ENCODE measurements at places on chromosomes 11 and 22.

DNA sequence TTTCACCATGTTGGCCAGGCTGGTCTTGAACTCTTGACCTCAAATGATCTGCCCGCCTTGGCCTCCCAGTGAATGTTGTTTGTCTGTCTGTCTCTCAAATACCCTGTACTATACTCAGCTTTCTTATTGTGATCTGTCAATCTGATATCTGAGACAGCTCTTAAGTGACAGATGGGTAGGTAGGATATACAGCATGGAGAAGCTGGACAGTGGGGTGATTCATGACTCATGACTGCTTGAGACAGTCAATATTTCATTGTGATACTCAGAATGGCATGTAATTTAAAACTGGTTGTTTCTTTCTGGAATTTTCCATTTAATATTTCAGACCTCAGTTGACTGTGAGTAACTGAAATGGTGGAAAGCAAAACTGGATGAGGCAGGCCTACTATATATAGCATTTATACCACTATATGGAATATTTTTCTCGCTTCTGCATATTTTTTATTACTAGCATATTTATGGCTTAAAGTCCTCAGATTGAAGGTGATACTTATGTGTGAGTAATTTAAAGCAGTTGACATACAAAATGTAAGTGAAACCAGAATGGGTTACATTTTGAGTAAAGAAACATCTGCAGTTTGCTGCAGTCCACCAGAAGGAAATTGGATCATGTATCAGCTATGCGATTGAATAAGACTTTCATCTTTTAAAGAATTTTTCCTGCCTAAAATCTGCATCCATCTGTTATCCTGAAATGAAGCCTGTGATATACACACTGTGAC is 22.3 kb downstream of the ARHGAP42 start:
- DNase-seq: no peak

DNA sequence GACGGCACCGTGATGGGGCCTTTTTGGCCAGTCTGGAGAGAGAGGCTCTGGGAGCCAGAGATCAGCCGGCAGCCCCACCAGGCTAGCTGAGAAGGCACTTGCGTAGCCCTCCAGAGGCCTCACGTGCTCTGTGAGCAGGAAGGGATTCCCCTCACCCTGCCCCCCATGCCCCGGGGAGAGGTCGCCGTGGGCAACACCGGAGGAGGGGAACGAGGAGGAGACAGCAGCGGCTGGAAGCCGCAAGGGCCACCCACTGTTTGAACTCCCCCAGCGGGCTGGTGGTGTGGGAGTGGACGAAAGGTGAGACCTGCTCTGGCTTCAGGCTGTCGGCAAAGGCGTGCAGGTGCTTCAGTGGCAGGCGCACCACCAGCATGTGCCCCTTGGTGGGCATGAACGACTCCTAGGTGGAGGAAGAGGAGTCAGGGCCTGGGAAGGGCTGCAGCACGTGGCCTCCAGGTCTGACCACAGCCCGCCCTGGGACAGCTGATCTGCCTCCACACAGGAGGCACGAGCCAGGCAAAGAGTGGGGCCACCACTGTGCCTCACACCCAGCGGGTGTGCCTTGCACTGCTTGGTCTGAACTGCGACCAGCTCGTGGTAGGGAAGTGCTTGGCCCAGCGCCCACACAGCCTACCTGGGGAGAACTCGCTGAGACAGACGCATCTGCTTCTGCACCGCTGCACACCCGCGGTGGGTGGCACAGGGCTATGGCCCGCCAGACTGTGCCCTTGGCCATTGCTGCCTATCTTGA is 99.9 kb downstream of the MED15 start:
- no peak for DNase-seq

- DNase-seq: no peak
These were observed 11.2 kb upstream of the NAV2 start for GRCh38 chr11:19701421-19701820.

DNA sequence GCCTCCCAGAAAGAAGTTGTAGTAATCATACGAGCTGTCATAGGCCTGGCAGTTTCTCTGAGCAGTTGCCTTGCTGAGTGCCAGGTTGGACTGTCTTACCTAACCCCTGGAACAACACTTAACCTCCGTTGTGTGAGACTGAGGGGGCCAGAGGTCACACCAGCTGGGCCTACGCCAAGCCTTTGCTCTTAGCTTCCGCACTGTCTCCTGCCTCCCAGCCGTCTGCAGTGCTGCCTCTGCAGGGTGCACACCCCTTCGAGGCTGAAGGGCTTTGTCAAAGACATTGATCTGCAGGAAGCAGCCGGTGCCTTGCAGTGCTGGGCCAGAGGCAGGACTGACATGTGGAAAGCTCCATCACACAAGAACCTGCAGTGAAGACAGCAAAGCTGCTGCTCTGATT is 16.7 kb downstream of the TAB1 start:
- DNase-seq: no peak

- no peak for DNase-seq
These were observed 94.6 kb upstream of the CD82 start for GRCh38 chr11:44470854-44471253.

GRCh38 chr22:24125941-24126340 is 55.3 kb upstream of the SUSD2 start:
- DNase-seq: no peak

DNA sequence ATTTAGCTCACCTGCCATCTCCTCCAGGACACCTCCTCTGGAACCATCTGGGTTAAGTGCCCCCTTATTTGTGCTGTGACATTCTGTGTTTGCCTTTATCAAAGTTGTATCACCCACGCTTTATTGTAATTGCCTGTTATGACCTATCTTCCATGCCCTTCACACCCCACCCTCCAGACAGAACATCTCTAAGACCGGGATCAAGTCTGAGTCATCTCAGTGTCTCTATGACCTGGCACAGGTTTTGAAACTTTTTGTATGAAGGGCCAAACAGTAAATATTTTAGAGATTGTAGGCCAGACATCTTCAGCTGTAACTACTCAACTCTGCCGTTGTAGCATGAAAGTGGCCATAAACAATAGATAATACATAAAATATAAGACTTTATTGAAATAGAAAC is 161.8 kb downstream of the SPON1 start:
- no peak for DNase-seq

DNA sequence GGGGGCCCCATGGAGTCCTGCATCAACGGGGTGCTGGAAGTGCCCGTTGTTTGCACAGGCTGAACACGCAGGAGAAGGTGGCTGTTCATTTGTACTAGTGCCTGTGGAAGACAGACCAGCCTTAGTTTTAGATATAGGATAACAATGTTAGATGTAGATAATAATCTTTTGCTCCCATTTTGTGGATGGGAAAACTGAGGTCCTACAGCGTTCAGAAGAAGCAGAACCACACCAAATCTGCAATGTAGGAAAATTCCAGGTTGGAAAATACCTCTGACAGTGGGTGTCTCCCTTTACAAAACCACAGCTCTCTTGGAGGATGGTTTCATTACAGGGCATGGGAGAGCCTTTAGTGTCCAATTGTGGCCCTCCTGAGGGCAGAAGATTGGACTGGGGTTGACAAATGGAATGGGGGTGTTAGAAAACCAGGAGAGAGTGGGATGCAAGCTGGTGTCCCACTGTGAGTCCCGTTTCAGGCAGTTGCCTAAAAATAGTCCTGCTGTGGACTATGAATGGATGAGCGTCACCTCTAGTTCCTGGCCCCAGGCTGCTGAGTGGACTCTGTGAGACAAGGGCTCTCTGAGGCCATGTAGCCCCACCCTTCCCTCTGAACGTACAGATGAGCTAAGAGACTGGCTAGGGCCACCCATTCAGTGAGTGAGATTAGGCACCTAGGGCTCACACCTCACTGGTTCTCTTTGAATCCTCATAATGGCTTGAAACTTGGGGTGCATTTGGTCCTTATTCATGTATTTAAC is 508.8 kb downstream of the MN1 start:
- no peak for DNase-seq

- no peak for DNase-seq
These were observed 14.4 kb upstream of the CDC42EP1 start for GRCh38 chr22:37545703-37546436.

- DNase-seq: no peak
These were observed 26.2 kb downstream of the DNHD1 start for GRCh38 chr11:6523253-6523652.

- no peak for DNase-seq
These were observed 20.9 kb downstream of the CHEK1 start for GRCh38 chr11:125645871-125646270.

DNA sequence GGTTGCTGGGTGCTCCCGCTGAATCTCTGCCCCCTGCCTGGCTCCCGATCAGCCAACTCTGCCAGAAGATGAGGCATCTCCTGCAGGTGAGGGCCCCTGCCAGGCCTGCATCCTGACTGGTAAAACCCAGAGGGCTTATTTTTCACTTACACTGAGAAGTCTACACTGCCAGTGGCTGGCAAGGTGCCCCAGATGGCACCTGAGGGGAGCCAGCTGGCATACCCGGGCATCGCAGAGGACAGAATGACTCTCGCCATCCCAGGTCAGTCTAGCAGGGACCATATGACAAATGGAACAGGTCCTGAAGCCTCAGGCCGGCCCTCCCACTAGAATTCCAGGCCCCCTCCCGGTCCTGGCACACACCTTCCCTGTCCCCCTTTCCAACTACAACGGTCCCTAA is 30.9 kb downstream of the MACROD1 start:
- DNase-seq: no peak

DNA sequence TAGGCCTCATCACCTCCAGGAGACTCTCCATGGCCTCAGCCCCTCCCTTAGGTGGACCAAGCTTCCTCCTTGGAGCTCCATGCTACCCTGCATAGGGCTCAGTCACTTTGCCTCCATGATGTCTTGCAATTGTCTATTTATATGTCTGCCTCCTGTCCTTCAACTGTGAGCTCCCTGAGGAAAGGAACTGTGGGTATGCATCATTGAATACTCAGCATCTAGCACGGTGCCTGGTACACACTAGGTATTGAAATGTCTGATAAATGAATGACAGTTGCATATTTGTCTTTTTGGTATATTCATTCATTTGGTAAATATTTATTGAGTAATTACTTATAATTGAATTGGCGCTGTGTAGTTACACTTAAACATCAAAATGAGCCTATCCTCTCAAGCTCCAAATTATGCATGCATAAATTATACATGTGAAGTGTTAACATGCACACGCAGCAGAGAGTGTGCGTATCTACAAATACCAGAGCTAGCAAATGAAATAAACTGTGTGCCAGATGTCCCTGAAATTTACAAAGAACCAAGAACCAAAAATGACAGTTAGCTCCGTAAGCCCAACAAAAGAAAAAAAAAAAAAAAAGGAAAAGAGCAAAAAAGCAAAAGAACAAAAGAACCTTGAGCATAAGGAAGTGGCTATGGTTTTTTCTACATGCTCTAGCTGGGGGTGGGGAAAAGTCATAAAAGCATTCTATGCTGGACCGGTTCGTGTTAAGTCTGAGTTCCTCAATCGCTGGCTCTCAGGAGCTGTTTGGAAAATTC is 25.2 kb downstream of the GRAP2 start:
- no peak for DNase-seq

- DNase-seq: no peak
These were observed 871 bp downstream of the SLC35E4 start for GRCh38 chr22:30636226-30637077.

GRCh38 chr11:113315811-113316210 is 1.4 kb downstream of the TTC12 start:
- DNase-seq: no peak

- DNase-seq: no peak
These were observed 462.9 kb downstream of the TBC1D22A start for GRCh38 chr22:47225080-47225930.

GRCh38 chr11:64849598-64850356 is 5.3 kb upstream of the CDC42BPG start:
- DNase-seq: no peak

DNA sequence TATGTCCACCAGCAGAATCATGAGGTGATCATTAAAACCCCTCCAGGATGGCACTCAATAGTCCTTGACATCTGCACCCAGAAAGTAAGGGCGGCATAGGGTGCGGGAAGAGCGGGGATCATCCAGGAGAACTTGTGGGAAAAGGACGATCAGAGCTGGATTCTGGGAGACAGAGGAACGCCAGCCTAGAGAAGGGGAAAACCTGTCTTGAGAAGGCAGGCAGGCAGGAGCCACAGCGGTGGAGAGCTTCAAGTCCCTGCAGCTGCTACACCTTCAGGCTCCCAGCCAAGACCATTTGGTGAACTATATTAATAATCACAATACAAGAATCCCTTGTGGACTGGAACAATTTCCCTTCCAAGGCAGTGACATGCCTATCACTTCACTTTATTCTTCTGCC is 134.3 kb downstream of the BUD13 start:
- DNase-seq: no peak

- no peak for DNase-seq
These were observed 37.6 kb downstream of the LIF start for GRCh38 chr22:30208631-30209603.

DNA sequence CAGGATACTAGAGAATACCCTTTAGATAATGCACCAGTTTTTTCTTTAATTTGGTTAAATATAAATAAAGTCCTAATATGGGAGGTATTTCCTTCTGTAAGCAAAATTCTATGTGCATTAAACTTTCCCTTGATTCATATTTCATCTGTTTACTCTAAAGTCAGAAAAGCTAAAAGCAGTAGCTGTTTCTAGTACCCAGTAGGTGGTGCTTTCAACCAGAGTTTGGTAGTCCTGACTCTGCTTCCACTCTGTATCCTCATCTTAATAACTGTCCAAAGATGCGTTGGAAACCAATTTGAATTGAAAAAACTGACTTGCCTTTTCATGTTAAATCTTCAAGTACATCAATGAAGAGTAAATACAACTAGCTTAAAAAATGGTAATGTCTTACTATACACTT is 1065.2 kb downstream of the JRKL start:
- DNase-seq: no peak

GRCh38 chr11:113431746-113432145 is 43.5 kb downstream of the DRD2 start:
- no peak for DNase-seq

GRCh38 chr11:42524534-42525227 is 787.1 kb upstream of the API5 start:
- peak; percentile 1 for DNase-seq

GRCh38 chr11:113405724-113406478 is 18.3 kb downstream of the ANKK1 start:
- no peak for DNase-seq

- DNase-seq: no peak
These were observed 328.6 kb downstream of the MN1 start for GRCh38 chr22:27472975-27473374.

DNA sequence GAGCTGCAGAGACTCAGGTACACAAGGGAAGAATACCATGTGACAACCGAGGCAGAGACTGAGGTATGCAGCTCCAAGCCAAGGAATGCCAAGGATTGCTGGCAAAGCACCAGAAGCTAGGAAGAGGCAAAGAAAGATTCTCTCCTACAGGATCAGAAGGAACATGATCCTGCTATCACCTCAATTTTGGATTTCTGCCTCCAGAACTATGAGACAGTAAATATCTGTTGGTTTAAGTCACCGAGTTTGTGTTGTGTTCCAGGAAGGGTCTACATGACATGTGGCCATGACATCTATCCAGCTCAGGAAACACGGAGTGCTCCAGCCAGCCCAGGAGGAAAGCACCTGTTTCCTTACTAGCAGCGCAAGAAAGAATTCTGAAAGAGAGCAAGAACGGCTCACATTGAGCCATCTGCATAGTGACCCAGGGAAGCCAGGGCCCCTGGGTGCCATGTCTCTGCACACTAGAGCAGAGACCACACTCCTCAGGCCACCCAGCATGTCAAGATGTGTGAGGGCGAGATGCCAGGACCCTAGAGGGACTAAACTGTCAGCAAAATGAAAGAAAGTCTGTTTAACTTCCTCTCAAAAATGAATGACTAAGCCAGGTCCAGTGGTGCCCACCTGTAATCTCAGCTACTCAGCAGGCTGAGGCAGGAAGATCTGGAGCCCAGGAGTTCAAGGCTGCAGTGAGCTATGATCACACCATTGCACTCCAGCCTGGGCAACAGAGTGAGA is 35.6 kb upstream of the GALNT18 start:
- no peak for DNase-seq
